Activated naive CD8-positive, alpha-beta T cell treated with anti-CD3 and anti-CD28 coated beads, Interleukin-2, amount 50 U/mL, for 24 hours (primary cell): ENCODE measurements at places on chromosomes 2 and 18.

DNA sequence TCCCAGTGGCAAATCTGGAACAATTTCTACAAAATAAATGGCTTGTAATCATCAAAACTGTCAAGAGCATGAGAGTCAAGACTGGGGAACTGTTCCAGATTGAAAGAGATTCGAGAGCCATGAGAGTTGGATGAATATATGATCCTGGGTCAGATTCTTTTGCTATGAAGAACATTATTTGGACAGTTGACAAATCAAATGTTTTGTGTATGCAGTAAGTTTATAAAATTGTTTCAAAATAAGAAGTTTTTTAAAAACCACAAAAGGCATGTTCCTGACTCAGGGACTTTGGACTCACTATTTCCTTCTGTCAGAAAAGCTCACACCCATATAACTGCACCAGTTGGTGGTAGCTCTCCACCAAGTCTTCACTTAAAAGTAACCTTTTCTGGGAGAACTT lies 38.5 kb downstream of the ROCK2 start:
- DNase-seq: no peak

- no peak for DNase-seq
These were observed 80.7 kb downstream of the PTPN2 start for GRCh38 chr18:12803069-12803936.

GRCh38 chr2:58834404-58834803 lies 593.3 kb upstream of the FANCL start:
- DNase-seq: peak; percentile 2

DNA sequence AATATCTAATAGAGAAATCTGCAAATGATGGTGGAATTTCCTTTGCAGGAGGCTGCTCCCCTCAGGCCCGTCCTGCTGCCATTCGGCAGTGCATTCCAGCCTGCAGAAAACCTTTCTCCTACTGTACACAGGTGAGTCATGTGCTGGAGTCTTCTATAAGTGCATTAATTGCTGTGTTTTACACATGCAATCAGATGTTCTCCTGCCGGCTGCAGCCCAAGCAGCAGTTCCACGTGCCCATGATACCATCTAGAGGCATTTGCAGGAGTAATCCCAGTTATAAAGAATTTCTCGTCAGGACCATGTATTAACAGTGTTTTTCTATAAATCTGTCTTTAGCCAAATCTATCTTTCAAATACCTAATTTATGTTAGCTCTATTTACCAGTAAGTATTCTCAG lies 304.7 kb upstream of the HNMT start:
- no peak for DNase-seq

GRCh38 chr2:155815275-155815674 lies 517.2 kb downstream of the NR4A2 start:
- DNase-seq: no peak

DNA sequence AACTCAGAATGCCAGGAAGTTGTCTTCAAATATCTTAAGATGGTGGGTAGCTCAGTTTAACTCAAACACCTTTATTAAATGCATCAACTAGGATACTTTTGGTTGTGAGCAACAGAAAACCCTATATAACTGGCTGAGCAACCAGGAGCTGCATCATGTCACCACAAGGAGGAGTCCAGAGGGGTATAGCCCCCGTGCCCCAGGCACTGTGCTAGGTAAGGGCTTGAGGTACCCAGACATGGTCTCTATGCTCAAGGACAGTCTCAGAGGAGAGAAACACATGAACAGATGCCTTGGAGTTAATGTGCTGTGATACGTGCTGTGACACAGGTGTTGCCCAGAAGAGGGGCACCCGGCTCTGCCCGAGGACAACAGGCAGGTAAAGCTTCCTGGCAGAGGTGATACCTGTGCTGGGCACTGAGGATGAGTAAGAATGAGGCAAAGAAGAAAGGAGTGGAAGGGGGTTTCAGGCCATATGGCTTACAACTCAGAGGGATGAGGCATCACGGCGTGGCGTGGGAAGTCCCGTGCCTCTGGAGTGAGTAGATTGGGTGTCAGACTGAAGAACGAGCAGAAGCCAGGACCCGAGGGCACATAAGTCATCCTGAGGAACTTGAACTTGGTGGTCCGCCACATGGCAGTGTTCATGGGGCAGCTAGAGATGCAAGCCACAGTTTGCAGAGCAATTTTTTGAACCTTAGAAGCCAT lies 32.0 kb upstream of the CAB39 start:
- no peak for DNase-seq

GRCh38 chr2:70964133-70964532 lies 14.3 kb upstream of the ANKRD53 start:
- no peak for DNase-seq

- no peak for DNase-seq
These were observed 169.1 kb downstream of the TMEFF2 start for GRCh38 chr2:192025637-192026036.

GRCh38 chr2:215140166-215140707 lies 1.8 kb upstream of the ABCA12 start:
- no peak for DNase-seq

DNA sequence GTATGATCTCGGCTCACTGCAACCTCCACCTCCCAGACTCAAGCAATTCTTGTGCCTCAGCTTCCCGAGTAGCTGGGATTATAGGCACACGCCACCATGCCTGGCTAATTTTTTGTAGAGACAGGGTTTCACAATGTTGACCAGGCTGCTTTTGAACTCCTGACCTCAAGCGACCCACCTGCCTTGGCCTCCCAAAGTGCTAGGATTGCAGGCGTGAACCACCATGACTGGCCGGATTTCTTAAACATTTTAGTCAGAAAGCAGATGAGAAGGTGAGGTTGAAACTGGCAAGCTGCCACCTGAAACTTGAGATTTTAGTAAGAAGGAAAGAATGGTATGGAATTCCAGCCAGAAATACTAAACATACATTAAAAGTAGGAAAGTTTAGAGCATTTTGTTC lies 31.9 kb downstream of the KLHL23 start:
- no peak for DNase-seq

- DNase-seq: no peak
These were observed 13.6 kb upstream of the CXCR4 start for GRCh38 chr2:136131484-136131960.

- DNase-seq: no peak
These were observed 136.7 kb upstream of the SPHKAP start for GRCh38 chr2:228318218-228318617.

- DNase-seq: no peak
These were observed 337.2 kb upstream of the SLC39A10 start for GRCh38 chr2:195319548-195320412.

DNA sequence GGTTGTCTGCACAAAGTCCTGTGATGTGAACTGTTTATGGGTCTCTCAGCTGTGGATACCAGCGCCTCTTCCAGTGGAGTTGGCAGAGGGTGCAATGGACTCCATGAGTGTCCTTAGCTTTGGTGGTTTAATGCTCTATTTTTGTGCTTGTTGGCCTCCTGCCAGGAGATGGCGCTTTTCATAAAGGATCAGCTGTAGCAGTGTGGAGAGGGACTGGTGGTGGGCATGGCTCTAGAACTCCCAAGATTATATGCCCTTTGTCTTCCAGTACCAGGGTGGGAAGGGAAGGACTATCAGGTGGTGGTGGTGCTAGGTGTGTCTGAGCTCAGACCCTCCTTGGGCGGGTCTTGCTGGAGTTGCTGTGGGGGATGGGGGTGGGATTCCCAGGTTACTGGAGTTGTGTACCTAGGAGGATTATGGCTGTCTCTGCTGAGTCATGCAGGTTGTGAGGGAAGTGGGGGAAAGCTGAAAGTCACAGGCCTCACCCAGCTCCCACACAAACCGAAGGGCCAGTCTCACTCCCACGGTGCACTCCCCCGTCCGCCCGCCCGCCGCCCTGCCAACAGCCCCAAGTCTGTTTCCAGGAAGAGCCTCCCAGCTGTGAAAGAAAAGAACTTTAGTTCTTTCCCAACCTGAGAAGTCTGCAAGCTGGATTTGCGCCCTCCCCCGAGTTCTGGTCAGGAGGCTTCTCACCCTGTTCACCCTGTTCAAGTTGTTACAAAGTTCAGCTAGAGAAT lies 108.1 kb downstream of the MARCO start:
- peak; percentile 5 for DNase-seq

GRCh38 chr2:169540146-169540545 lies 30.6 kb downstream of the KLHL41 start:
- DNase-seq: no peak

DNA sequence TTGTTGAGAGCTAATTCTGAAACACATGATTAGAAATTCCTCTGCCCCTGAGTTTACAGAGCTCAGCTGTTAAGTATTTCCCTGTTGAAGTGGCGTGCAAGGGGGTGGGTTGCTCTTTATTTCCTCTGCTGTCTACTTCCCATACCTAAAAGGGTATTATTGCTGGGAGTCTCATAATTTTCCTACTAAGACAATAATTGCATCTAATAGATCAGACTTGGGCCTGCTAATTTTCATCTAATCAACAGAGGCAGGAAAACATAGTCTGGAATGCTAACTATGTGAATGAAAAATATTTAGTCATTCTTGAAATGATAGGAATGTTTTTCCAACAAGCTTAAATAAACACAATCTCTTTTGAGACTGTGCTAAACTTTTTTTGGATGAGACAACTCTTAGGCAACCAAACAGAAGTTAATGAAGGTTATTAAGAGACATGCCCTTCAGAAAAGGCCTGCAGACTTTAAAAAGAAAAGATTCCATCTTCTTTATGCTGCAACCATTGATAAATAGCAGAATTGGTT lies 111.4 kb downstream of the FEZ2 start:
- no peak for DNase-seq

DNA sequence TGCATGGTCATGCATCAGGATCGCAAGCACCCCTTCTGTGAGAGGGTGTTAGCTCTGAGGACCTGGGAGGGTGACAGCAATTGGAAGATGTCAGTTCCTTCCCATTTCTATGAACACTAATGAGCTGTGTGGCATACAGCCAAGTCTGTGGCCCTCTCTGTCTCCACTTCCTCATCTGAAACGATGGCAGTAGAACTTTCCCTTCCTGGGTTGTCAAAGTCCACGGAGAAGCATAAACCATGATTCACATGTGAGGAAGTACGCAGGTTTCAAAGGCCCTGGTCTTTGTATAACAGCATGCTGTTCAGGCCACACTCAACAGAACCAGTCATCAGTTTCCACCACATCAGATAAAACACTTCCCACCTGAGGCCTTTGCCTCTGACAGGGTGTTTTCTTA lies 167.4 kb upstream of the RAB6C start:
- peak; percentile 10 for DNase-seq

DNA sequence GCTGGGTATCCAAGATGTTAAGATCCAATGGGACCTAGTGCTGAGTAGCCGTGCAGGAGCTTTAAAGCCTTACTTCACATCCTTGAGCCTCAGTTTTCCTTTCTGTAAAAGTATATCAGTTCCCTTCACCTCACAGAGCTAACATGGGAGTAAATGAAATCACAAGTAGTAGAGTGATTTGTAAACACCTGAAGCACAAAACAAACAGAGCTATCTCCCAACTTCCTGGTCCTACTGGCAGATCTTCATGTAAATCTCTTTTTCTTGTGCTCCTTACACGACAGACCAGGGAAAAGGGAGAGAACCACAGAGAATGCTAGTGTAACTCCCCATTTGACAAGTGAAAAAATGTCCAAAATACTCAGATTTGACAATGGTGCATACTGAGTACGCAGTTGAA lies 17.3 kb downstream of the CCDC93 start:
- no peak for DNase-seq

- DNase-seq: no peak
These were observed 891 bp upstream of the NR4A2 start for GRCh38 chr2:156333274-156333950.

DNA sequence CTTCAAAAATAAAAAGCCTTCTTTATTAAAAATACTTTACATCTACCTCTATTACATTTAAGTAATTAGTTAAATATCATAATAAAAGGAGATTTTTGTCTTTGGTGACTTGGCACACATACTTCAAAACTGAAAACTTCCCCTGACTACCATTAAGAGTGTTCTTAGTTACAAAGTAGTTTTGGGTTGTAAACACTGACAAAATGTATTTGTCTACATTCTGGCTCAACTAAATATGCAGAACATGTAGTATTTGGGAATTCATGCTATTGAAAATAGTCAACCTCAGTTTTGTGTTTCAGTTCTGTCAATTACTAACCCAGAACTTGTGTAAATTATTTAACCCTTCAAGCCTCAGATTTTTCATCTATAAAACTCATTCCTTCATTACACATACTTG lies 311.5 kb downstream of the RAD51AP2 start:
- no peak for DNase-seq

- DNase-seq: no peak
These were observed 74.3 kb downstream of the PTGR3 start for GRCh38 chr18:75134611-75134975.

GRCh38 chr2:119279666-119280065 lies 56.0 kb downstream of the STEAP3 start:
- no peak for DNase-seq

DNA sequence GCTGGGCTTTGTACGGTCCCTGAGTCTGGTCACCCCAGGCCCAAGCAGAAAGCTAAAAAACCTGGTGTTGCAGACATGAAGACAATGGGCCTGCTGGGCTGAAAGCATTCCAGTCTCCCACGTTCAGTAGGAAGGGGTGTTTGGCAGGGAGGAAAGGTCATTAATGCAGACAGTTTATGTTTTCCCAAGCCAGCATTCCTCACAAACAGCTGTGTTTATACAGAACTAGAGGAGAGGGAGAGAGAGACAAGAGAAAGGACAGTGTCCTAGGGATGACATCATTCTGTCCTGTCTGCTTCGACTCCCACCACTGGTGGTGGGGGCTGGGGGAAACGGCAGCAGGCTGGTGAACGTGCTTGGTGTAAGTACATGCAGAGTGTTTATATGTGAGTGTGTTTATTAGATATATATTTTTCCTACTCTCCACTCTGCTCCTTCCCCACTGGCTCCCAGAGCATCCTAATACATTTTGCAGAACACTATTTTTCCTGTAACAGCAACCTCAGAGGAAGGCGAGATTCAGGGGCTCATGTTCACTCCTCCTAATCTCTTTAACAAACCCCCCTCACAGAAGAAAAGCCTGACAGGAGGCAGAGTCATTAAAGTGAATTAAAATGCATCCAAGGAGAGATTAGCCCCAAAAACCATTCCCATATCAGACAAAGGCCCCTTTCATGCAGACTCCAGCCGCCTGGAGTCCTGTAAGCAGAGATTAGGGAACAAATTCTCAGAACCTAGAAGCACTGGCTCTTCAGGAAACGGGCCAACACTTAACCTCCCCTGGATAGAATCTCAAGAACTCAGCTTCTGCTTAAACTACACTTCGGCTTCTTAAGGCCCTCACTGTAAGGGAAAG lies 380.4 kb downstream of the TNS1 start:
- DNase-seq: no peak

DNA sequence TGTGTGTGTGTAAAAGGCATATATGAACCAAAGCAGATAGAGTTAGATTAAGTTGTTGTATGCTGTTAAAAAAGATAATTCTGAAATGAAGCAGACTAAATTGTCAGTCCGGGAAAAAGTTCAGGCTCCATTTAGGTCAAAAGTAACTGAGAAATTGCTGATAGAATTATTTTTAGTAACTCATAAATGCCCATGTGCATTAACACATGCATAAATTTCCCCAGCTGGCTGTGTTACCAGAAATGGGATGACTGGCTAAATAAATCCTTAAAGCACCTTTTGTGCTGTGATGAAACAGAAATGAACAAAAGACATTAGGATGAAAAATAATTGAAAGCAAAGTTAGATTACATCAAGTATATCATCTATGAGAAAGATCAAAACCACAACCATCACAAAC lies 111.3 kb downstream of the NYAP2 start:
- DNase-seq: no peak

- DNase-seq: no peak
These were observed 874.4 kb downstream of the SUCLG1 start for GRCh38 chr2:83584672-83585071.

GRCh38 chr2:159817283-159817682 lies 19.3 kb upstream of the CD302 start:
- no peak for DNase-seq

GRCh38 chr2:62596061-62596921 lies 90.3 kb upstream of the TMEM17 start:
- DNase-seq: no peak
